ENCODE measurements at places on chromosomes 3 and 15.

DNA sequence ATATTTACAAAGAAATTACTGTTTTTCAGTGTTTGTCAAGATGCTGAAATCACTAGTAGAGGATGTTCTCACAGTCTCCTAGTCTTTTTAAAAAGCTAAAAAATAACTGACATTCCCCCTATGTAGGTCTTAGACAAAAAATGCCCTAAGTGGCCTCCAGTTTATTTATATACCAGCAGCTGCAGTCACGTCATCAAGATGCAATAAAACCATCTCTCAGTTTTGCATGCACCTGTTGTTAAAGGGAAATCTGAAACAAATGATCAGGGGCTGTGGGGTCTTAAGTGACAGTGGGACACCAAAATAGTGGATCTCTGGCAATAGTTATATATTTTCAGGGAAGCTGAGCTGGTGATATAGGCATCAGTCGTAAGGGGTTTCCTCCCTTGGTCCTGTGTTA is 146.5 kb upstream of the ARPP21 start:
- no peak for DNase-seq

DNA sequence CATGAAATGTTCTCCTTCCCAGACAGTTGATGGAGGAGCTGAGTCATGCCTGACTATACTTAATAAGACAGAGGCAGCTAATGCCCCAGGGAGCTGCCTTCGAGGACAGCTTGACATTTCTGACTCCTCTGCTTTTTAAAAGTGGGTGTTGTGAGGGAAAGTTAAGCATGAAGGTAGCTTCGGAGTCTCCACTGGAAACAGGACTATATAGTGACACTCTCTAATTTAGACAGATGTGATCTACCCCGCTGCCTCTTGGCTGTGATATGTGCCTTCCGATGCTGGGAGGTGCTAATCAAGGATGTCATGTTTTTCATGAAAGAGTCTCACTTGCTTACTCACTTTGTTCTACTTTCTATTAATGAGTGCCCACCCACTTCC is 72.7 kb downstream of the IL1RAP start:
- peak; percentile 44 for DNase-seq

DNA sequence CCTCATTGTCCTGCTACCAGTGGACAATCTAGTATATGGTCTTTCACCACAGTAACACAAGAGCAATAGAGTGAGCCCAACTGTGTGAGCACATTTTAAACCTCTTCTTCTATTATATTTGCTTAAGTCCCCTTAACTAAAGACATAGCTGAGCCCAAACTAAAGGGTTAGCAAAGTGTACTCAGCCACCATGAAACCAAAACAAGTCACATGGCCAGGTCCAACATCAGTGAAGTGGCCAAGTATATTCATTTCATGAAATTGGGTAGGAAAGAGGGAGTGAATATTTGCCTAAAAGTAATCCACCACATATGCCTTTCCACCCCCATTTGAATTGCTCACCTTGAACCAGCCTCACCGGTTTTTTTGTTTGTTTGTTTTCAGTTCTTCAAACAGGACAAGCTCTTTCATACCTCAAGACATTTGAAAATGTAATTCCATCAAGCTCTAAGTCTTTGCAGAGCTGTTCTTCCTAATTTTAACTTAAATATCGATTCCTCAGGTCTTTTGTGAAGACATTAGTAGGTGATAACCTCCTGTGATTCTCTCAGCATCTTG is 327.0 kb upstream of the SEMA6D start:
- no peak for DNase-seq

DNA sequence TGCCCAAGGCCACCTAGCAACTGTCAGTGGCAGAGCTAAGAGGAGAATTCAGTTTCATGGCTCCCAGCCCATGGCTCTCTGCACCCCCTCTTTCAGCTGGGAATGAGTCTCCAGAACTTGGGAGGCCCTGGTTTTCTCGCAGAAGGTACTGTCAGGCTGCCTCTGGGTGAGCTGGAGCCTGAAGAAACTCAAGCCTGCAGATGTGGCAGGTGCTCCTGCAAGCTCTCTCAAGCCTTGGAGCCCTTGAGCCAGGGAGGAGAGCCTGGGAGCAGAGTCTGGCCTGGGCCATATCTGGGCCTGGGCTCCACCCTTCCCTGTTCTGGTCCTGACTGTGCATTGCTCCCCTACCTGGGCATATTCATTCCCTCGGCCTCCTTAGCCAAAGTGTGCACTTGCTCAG is 74.4 kb upstream of the TLE3 start:
- DNase-seq, result no peak

- no peak for DNase-seq
Measured at GRCh38 chr15:25695875-25696760, 167.0 kb downstream of the ATP10A start.

DNA sequence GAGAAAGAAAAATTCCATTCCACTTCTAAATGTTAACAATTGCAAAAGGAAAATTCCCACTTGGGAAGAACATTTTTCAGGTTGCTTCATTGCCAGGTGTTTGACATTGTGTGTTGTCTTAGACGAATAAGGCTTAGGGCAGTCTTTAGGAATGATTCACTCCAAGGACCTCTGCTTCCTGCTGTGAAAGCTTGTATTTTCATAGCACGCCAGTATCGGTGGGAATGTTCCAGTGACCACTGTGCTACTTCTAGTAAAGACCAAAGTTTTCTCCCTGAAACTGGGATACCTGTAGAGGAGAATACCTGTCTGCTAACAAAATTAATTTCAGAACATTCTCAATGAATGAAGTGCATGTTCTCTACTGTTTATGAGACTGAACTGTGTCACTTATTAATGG is 64.1 kb downstream of the CDIN1 start:
- no peak for DNase-seq

GRCh38 chr15:67753891-67754290 is 71.4 kb upstream of the SKOR1 start:
- no peak for DNase-seq

DNA sequence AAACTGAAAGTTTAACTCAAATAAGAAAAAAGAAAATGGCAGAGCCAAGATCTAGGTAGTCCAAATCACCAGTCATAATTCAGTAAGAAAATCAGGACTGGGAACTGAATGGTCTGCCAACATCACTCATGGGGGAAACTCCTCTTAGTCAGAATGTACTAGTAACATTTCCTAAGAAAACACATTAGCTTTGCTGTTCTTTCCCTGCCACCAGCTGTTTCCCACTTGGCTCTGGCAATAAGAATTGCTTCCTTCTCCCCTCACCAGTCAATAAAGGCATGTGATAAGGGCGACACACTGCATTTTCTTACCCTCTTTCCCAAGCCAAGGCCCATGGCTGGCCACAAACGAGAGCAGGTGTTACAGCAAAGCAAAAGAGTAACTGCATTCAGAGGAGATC is 46.1 kb downstream of the PIK3R4 start:
- no peak for DNase-seq

- DNase-seq, result no peak
Measured at GRCh38 chr3:42050126-42050525, 41.0 kb upstream of the TRAK1 start.

- DNase-seq, result no peak
Measured at GRCh38 chr15:93135997-93136397, 47.0 kb upstream of the RGMA start.

GRCh38 chr15:81411969-81412633 is 38.1 kb upstream of the TMC3 start:
- no peak for DNase-seq

- no peak for DNase-seq
Measured at GRCh38 chr15:92044203-92044909, 190.8 kb downstream of the SLCO3A1 start.

- no peak for DNase-seq
Measured at GRCh38 chr3:126557415-126557745, 1.4 kb downstream of the C3orf22 start.

DNA sequence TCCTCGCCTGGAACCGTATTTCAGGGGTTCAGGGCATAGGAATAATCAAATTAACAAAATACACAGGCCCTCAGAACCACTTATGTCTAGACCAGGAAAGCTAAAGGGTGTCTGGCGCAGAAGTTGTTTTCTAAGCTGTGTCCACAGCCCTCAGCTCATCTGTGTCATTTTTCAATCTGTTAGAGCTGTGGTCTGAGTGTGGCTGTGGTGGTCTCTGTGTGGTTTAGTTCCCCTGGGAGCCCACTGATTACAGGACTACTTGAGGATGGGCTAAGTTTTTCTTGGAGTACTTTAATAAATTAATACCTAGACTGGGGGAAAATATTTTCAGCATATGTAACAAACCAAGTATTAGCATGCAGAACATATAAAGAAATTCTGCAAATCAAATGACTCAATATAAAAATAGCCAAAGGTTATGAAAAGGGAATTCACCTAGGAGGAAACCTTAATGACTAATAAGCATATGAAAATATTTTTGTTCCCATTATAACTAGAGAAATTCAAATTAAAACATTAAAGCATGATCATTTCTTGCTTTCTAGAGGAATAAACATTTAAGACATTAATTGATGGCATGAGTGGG is 186.3 kb downstream of the SATB1 start:
- no peak for DNase-seq
